GM04504 (cell line): ENCODE measurements at places on chromosomes 3 and 15.
A peak's percentile ranks its signal among the peaks of the same experiment; 100 is the strongest.

DNA sequence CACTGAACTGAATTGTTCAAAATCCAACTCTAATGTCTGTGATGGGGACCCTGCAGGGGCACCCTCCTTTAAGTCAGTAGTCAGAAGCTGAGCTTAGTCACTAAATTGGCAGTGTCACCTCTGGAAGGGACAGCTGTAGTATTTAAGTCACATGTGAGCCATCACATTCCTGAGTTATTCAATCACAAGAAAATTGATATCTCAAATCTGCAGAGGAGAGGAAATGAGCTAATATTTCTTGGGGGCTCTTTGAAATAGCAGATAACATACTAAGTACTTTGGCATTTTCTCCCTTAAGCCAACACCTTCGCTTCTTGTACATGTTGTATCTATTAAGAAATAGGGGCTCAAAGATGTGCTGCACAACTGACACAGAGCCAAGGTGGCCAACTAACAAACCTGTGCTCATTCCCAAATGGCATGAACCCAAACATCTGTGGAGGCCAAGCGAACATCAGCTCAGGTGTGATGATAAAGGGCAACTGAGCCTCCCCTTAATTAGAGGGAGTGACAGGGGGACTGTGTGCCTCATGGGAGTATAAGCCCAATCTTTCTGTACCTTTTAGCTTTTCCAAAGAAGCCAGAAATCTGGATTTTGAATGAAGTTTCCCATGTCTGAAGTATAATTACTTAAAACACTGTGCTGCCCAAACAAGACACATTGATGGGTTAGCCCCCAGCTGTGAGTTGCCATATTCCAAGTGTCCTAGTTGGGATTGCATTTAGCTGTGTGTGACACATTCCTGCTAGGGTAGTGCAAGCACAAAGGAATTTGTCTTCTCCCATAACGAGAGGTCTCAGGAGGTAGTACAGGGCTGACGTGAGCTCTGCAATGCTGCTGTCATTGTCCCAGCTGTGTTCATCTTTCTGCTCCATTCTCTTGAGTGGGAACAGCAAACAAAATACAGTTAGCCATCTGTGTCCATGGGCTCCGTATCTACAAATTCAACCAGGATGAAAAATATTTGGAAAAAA lies 63.3 kb downstream of the ABHD5 start:
- no peak for DNase-seq

GRCh38 chr3:196778755-196779154 lies 39.1 kb downstream of the PAK2 start:
- DNase-seq, result peak; percentile 44

DNA sequence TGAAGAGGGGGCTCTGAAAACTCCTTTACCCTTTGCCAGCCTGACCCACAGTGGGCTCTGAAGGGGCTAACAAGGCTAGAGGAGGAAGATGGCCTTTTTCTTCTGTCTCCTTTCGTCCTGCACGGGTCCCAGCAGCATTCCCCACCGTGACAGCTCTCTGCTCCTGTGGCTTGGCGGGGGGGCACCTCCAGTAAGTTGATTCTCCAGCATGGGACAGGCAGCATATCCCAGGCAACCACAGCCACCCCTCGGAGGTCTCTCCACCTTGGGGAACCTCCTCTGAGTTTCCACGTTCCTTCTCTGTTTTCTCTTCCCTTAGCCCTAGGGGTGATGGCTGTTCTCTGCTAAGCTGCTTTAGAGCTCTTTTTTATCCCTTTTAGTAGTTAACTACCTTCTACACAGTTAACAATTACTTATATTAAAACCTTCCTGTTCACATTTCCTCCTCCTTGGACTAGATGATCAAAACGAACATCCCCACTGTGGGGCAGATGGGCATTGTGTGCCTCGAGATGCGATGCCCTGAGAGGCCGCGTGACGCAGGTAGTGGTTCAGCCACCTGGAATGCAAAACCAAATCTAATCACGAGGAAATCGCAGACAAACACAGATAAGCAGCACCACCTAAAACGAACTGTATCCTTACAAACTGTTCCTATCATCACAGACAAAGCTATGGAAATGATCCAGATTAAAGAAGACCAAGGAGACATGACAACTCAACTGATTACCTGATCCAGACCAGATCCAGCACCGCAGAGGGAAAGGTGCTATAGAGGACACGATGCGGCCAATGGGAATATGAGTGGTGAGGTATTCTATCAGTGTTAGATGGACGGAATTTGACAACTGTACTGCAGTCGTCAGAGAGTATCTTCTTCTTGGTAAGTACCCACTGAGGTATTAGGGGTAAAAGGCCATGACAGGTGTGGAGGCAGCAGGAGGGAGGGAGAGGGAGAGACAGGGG lies 27.7 kb downstream of the TSPAN3 start:
- DNase-seq, result no peak

- no peak for DNase-seq
These were observed 38.9 kb upstream of the MYZAP start for GRCh38 chr15:57552678-57553334.

DNA sequence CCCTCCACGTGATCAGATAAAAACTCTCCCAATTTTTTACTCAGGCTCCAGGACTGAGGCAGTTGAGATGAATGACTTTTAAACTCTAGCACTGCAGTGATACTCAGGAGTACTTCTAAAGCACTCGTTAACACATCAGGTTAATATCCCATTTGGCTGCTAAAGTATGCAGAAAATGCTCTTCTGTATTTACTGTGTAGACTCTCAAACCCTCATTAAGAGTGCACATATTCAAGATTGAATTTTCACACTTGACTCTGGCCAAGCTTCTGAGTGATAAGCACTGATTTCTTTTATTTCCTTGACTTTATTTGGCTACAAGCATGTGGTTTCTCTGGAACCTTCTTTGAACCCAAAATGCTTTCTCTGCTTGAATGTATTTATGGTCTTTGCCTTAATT lies 392.3 kb upstream of the NECTIN3 start:
- no peak for DNase-seq

GRCh38 chr15:38017721-38018120 lies 83.3 kb downstream of the TMCO5A start:
- no peak for DNase-seq

DNA sequence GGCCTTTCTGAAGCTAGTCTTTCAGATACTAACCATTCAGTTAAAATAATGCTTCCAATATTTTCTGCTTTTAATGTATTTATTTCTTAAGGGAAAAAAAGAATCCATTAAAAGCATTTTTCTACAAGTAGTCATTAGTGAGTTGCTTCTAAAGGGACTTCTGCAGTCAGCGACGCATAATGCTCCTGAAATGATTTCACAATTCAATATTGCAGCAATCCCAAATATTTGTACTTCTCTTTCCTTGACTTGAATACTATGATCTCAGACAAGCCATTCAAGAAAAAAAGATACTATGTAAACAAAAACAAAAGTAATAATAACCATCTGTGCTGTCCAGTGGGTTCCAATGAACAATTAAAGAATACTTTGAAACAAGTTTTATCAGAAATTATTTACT lies 681.0 kb downstream of the DIPK2A start:
- peak; percentile 33 for DNase-seq

DNA sequence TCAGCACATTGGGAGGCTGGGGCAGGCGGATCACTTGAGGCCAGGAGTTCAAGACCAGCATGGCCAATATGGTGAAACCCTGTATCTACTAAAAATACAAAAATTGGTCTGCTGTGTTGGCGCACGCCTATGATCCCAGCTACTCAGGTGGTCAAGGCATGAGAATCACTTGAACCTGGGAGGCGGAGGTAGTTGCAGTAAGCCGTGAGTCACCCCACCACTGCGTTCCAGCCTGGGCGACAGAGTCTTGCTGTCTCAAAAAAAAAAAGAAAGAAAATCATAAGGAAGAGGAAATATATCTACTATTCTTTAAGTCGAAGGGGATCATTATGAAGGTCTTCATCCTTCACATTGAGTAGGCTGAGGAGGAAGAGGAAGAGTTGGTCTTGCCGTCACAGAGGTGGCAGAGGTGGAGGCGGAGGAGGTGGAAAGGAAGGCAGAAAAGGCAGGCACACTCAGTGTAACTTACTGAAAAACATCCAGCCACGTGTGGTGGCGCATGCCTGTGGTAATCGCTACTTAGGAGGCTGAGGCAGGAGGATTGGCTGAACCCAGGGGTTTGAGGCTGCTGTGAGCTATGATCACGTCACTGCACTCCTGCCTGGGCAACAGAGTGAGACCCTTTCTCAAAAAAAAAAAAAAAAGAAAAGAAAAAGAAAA lies 14.2 kb downstream of the CSK start:
- DNase-seq, result no peak

- peak; percentile 48 for DNase-seq
These were observed 615 bp downstream of the VPS18 start for GRCh38 chr15:40894681-40895448.

DNA sequence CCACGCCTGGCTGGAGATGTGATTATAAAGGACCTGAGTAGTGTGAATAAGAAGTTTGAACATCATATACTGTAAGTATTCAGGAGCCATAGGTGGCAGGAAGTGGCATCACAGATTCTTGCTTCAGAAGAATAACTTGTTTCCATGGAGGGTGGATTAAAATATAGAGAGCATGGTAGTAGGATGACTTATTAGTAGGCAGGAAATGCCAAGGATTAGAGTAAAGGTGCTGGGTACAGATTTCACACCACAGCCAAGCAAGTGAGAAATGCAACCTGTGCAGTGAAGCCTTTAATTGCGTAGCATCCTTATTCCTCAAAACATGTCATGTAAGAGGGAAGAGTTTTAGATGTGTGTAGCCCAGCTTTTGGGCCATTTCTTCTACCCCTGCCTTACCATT lies 30.8 kb downstream of the IFT122 start:
- no peak for DNase-seq

GRCh38 chr3:41418961-41419691 lies 219.8 kb downstream of the CTNNB1 start:
- DNase-seq, result no peak

DNA sequence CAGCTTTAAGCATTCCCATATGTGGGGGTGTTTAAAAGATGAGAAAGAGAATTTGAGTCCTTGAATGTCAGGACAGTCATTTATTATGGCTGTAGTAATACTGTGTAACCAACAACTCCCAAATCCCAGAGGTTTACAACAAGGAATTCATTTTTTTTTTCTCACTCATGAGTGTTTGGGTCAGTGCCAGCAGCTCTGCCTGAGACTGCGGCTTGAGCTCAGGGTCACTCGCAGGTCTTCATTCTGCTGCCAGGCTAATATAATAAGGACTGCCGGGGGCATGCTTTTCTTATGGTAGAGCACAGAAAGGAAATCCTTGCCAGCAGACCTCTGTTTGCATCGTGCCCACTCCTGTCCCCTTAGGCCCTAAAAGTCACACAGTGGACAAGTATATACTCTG lies 277.9 kb upstream of the LMCD1 start:
- no peak for DNase-seq
